SJCRH30 (cell line): ENCODE measurements at places on chromosomes 1 and 21.

- DNase-seq, result peak; percentile 94
Measured at GRCh38 chr1:21952786-21953520, 15.8 kb upstream of the HSPG2 start.

DNA sequence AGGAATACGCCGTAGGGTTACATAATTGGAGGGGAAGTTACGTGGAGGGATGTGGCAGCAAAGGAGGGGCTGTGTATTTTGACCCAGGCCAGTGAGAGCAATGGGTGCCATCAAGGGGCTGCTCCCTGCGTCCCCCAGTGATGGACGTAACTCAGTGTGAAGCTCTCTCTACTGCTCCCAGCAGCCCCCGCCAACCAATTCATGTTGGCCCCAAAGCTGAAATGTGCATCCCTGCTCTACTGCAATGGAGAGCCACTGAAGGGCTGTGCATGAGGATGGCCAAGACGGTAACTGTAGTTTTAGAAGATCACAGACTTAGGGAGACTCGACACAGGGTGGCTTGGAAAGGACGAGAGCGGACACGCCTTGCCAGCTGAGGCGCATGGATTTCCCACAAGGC, 38.3 kb downstream of the PGBD5 start:
- no peak for DNase-seq

- DNase-seq, result no peak
Measured at GRCh38 chr1:93768380-93768863, 86.8 kb upstream of the BCAR3 start.

DNA sequence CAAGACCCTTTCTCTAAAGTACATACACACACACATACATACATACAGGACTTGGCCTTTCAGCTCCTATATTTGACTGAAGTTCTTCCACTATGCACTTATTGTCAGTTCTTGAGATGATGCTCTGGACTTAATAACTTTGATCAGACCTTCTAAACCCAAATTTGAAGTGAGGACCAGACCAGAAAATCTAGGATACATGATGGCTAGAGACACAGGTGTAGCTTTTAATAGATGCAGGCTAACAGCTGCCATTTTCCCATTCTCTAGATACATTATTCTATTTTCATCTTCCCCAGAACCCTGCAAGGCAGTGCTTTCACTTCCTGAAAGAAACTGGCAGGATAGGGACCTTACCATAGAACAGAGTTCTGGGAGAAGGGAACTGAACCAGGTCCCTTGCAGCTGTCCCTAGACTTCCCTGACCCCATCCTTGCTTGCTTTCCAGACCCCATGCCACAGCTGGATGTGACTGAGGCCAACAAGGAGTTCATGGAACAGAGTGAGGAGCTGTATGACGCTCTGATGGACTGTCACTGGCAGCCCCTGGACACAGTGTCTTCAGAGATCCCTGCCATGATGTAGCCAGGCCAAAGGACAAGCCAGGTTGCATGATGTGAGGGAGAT, 14.9 kb upstream of the RAB42 start:
- DNase-seq, result no peak

DNA sequence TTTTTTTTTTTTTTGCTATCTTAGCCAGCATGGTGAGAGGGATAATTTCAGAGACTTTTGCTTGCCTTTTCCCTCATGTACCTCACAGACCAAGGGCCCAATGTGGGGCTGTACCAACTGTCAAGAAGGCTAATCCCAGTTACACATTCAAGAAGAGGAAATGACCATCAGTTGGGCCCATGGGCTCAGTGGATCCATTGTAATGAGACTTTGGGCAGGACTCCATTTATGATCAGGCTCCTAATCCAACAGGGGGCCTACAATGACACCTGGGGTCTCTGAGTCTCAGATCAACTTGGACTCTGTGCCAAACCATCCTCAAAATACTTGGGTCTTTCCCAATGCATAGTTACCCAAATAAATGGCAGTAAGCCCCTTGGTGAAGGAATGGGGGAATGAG, 450.4 kb upstream of the VAMP3 start:
- no peak for DNase-seq

DNA sequence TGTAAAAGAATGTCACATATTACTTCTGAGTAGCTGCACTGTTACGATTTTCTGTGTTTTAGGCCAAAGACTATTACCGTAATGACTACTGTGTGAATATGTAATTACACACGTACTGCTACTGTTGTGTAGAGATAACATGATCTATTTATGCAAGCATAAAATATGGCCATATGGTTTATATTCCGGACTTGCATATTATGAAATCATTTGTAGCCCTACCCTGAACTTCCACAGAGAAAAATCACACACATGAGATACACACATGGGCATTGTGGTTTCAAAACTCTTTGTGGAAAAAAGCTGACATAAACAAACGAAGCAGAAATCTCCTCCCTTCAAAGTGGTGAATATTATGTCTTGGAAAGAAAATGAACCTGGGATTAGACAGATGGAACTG, 373.0 kb upstream of the ADAMTS5 start:
- no peak for DNase-seq

GRCh38 chr1:33010932-33011731, 25.6 kb downstream of the AK2 start:
- DNase-seq, result no peak

DNA sequence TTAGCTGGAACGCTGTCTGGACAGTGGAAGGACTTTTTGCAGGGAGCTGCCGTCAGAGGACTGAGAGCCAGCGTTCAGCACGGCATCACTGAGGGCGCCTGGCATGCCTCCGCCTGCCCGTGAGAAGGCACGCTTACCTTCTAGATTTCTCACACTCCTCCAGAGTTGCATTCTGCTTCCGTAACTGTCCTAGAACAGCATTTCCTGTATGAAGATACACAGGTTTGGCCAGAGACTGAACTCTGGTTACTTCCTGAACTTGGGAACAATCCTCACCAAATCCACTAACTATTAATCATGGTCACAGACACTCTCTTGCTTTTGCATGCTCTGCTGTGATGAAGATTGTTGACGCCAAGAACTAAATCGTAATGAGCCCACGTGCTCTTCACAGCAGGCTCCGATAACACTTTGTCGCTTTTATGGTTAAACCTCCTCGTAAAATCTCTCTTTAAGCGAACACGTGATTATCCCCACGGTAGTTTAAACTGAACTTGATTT, 93.5 kb downstream of the KIF26B start:
- DNase-seq, result no peak

- no peak for DNase-seq
Measured at GRCh38 chr1:10401281-10401680, 2.4 kb downstream of the PGD start.

GRCh38 chr1:2596530-2597333, 10.2 kb downstream of the PRXL2B start:
- peak; percentile 36 for DNase-seq

DNA sequence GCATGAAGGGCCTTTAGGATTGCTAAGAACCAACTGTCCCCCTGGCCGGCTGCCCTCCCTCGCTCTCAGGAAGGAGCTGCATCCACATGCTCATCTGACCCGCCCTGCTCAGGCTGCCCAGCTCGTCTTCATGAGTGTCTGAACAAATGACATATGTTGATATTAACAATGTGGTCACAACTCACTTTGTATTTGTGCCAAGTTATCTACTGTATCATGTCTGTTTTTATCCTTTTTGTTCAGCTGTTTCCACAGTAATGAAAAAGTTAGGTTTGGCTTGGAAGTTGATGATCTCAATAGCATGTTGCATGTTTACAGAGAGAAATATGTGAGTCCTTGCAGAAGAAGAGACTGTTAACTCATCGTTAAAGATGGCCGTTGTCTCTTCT, 75.1 kb downstream of the PHTF1 start:
- peak; percentile 27 for DNase-seq

DNA sequence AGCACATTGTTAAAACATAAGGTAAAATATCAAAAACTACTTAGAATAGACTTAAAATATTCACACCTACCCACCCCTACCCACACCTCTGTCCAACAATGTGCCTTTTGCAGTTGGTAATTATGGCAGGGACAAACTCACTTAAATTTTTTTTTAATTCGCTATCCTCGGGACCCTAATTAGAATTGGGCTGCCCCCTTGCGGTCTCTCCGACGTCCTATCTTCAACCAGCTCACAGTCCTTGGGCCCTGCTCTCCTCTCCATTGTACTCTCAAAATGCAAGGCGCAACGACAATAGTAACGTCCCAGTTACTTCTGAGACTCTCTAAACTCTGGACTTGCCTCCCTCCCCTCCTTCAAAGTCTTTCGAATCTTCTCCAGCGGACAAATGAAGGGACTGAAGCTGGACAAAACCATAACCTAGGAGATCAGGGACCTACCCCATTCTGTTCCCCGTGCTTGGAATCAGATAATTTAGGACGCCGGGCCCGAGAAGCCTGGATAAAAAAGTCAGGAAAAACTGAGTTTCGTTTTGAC, 1.1 kb upstream of the CIART start:
- no peak for DNase-seq
